ENCODE measurements at places on chromosomes 4 and X.

GRCh38 chr4:131337936-131338335, 1811.2 kb upstream of the PCDH10 start:
- DNase-seq = no peak

GRCh38 chrX:103384672-103385071, 8.3 kb downstream of the BEX3 start:
- DNase-seq = no peak

DNA sequence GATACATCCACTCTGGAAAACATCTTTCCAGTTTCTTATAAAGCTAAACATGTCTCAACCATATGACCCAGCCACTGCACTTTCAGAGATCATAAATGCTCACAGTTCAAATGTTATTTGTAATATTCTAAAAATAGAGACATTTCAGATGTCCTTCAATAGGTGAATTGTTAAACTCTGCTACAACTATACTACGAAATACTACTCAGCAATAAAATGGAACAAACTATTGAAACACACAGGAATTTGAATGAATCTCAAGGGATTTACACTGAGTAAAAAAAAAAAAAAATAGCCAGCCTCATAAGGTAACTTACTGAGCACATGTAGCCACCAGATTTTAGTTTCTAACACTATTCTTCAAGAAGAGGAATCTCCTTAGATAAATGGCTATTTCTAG, 253.9 kb downstream of the PCDH18 start:
- no peak for DNase-seq

GRCh38 chrX:72540318-72540717, 32.3 kb downstream of the HDAC8 start:
- DNase-seq = peak; percentile 33

DNA sequence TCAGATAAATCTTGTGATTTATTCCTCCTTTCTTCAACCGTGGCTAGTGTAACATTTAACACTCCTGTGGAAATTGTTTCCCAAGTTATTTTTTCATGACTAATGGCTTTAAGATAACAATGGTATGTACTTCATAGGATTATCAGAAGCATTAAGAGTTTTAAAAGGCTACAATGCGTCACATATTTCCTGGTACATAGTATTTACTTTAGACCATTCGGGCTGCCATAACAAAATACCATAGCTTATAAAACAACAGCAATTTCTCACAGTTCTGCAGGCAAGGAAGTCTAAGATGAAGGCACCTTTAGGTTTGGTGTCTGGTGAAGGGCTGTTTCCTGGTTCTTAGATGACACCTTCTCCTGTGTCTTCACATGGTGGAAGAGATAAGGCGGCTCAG, 158.6 kb downstream of the PAPSS1 start:
- peak; percentile 35 for DNase-seq

DNA sequence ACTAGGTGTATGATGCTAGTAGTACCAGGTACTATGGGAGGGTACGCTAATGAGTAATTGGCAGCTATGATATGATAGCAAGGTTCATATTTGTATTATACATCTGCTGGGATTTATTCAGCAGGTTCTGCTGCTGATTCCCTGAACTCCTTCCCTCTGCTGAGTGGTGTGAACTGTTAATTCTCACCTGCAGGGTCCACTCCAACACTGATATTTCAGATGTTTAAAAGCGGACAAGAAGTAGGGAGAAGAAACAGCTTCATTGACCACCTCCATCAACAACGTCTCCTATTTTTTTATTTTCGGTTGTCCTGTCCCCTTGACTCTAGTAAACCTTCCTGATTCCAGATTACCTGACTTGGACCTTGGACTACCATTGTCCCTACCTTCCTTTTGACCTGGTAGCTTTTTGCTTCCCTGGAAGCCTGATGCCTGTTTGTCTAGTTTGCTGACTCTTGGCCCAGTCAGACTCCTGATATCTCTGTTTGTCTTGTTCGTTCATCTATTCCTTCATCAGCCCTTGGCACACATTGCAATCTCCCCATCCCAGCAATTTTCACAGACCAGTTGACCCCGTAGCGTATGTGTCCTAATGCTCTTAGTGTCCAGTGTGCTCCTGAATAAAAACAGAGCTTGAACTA, 34.0 kb upstream of the RNF128 start:
- no peak for DNase-seq

Data from stomach (tissue), 19 donors.